Cortex of kidney (tissue), 1 donor: ENCODE measurements at places on chromosomes 12 and 14.

- no peak for DNase-seq
These were observed 73.2 kb downstream of the IPO8 start for GRCh38 chr12:30622509-30622908.

GRCh38 chr14:72512281-72512680 is 381.6 kb downstream of the DPF3 start:
- no peak for DNase-seq

GRCh38 chr14:103630364-103631108 is 1.5 kb downstream of the KLC1 start:
- no peak for DNase-seq

DNA sequence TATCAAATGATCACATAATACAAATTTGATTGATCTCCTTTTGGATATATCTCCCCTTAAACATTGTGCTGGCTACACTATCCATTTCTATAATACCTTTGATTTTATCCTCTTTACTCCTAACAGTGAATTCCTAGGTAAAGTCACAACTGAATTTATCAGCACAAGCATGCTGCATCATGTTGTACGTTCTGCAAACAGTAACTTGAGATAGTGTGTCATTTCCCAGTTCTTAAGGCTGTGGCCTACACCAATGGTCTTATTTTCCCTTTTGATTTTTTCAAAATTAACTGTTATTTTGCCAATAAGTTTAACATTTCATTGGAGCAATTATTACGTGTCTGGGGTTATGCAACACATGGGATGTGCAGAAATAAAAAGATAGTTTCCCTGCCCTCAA is 24.8 kb downstream of the PRKCH start:
- no peak for DNase-seq

GRCh38 chr12:20596061-20596460 is 99.1 kb upstream of the SLCO1C1 start:
- DNase-seq = no peak

GRCh38 chr12:98645572-98646067 is 530 bp downstream of the APAF1 start:
- no peak for DNase-seq

GRCh38 chr12:132445884-132446632 is 43.9 kb upstream of the FBRSL1 start:
- no peak for DNase-seq

DNA sequence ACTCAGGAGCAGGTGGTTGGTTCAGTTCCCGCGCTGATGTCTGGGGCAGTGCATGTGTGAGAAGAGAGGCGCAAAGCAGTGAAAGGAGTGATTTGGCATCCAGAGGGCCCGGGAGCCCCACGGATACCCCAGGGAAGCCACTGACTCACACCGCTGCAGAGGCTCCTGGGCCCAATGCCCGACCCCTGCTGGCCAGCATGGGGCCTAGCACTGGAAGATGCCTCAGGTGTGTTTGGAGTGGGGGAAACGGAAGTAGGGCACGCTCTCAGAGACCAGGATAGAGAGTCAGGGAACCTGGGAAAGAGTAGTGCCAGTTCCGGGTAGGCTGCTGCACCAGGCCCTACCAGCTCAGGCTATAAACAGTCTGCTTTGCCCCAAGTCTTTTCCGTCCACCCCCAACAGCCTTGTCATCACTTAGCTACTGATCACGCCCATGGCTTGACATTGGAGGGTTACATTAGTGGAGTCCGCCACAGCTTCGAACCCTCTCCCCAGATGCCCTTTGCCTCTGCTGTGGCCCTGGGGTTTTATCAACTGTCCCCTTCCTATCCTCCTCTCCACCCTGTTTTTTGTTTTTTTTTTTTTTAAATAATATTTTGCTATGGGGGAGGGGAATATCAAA is 9.5 kb upstream of the CSAD start:
- DNase-seq = no peak

GRCh38 chr12:50467439-50467838 is 37.3 kb upstream of the DIP2B start:
- DNase-seq = no peak

- no peak for DNase-seq
These were observed 10.7 kb downstream of the CIPC start for GRCh38 chr14:77108753-77109152.

GRCh38 chr14:44353805-44354204 is 153.3 kb downstream of the FSCB start:
- DNase-seq = no peak

- no peak for DNase-seq
These were observed 175.2 kb upstream of the GRIN2B start for GRCh38 chr12:14156606-14157005.

GRCh38 chr12:7638760-7639555 is 26.8 kb downstream of the APOBEC1 start:
- DNase-seq = no peak

DNA sequence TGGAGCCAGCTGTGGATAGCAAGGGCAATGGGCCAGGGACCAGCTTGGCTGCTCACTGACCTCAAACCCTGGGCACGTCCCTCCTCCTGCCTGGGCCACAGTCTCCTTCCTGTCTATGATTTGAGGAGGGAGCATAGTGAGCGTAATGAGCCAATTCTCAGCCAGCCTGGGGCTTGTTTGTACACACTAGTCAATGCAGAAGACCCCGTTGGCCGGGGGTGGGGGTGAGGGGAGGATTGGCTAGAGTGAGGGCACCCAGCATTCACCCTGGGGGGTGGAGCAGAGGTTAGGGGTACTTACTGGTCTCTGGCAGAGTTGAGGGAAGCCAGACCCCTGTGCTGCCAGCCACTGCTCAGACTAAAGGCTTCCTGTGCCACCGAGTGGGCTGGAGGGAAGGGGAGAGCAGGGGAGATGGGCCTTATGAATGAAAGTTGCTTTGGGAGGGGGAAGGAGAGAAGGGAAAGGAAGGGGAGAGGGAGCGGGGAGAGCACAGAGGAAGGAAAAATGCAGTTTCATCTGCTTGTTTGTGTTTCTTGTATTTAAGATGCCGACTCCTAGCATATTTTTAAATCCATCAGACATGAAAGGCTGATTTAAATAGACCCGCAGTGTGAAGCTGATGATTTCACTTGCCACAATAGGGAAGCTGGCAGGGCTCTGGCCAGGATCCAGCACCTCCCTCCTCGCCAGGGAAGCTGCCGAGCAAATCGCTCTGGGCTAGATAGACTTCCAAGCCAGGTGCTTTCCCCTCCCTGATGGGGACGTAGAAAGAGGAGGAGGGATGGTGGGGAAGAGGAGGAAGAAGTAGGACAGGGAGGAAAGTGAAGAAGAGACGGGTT is 114.0 kb downstream of the PRMT8 start:
- no peak for DNase-seq

DNA sequence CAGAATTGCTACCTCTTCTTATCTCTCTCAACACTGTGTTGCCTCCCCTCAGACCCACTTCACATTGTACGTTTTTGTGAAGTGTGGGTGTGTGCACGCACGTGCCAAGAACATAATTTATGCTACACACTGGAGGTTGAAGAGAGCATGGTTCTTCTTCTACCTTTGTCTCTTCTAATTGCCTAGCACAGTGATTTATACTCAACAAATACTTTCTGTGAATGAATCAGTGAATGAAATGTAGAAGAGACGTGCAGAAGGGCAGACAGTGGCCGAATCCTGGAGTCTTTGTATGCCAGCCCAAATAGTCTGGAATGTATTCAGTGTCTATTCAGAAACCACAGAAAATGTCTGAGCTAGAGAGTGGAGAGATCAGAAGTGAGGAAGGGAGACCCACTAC is 4.6 kb upstream of the SAMD4A start:
- DNase-seq = no peak

- no peak for DNase-seq
These were observed 1172.5 kb downstream of the BCL11B start for GRCh38 chr14:98099527-98099926.

DNA sequence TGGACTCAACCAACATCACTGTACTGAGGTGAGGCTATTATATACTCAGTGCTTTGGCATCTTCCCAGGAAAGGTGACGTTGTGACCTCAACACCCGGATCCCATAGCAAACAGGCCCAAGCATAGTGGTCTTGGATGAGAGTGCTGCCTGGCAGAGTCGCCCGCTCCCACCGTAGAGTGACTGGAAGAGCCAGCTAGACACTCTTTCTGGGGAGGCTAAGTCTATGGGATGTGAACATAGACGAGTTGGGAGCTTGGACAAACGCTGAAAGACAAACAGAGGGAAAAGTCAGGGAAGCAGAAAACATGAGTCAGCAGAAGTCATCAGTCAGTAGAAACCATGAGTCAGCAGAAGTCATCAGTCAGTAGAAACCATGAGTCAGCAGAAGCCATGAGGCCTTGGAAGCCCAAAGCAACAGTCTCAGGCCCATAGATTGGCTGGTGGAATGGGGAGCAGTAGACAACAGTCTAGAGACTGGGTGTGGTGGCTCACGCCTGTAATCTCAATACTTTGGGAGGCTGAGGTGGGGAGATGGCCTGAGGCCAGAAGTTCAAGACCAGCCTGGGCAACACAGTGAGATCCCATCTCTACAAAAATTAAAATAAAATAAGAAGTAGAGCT is 66.4 kb upstream of the MAP1LC3B2 start:
- no peak for DNase-seq

GRCh38 chr12:1496162-1496900 is 98.0 kb downstream of the FBXL14 start:
- DNase-seq = no peak

- DNase-seq = no peak
These were observed 32.2 kb upstream of the RIN3 start for GRCh38 chr14:92481386-92481785.

DNA sequence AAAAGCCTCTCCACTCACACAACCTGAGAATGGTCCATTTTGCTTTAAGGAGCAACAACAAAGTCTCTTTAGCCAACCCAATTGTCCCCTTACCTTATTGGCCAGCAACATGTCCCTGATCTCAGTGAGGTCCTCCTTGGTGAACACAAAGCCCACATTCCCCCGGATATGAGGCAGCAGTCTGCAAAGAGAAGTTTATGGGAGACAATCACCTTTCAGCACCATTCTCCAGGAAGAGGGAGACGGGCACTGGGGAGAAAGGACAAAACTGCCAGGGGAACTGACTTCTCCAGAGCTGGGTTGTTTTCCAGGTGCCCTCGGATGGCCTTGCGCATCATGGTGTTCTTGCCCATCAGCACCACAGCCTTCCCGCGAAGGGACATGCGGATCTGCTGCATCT is 1.9 kb downstream of the RPLP0 start:
- no peak for DNase-seq

DNA sequence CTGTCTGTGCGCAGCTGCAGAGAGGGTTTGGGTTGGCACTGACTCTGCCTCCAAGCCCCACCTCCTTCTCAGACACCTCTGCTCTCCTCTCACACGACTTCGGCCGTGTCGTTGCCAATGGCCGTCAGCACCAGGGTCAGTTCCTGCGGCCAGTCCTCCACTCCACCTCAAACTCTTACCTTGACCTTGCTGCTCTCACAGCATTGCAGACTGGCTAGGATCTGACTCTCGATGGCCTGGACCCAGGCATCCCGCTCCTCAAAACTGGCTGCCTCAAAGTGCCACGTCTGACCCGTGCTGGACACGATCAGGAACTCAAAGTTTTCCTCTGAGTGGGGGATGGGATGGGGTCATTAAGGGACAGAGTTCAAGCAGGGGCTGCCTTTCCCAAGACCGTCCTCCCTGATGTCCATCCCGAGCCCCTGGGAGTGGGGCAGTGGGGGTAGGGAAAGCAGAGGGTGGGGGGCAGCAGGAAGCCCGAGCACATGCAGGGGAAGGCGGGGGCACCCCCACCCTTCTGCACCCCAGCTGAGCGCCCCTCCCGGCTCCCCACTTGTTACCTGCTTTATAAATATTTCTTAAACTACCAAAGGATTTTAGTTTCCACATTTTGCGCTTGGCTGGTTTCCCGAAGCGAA is 10.7 kb downstream of the AGAP2 start:
- no peak for DNase-seq

- no peak for DNase-seq
These were observed 13.6 kb downstream of the ITPK1 start for GRCh38 chr14:93102141-93102540.

- no peak for DNase-seq
These were observed 84.2 kb downstream of the SCN8A start for GRCh38 chr12:51675071-51675803.

DNA sequence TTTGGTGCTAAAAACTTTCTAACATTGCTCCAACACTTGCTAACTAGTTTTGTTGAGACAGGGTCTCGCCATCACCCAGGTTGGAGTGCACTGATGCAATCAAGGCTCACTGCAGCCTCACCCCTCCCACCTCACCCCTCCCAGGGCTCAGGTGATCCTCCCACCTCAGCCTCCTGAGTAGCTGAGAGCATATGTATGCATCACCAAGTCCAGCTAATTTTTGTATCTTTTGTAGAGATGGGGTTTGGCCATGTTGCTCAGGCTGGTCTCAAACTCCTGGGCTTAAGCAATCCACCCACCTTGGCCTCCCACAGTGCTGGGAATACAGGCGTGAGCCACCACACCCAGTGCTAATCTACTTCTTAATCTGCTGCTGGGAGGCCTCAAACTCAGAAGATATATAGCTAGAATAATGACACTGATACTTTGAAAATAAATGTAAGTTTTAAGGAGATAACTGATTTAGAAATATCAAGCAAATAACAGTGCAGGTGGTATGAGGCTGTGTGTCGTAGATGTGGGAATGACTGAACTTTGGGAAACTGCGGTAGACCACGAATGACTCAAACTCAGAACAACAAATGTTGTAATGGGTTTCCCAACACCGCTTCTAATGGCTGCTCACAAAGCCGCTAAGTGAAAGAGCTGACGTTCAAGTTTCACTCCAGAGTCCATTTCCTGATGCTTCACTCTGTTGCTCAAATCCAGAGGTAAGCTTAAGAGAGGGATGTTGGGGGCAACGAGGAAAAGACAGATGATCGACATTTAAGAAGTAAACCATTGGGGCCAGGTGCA is 10.0 kb downstream of the TMCC3 start:
- DNase-seq = no peak

GRCh38 chr14:28901631-28902030 is 135.0 kb downstream of the FOXG1 start:
- no peak for DNase-seq

GRCh38 chr12:121196902-121197301 is 13.0 kb upstream of the P2RX4 start:
- no peak for DNase-seq
